Fibroblast of skin of scalp (primary cell): ENCODE measurements at places on chromosomes 5 and 9.
A peak's percentile ranks its signal among the peaks of the same experiment; 100 is the strongest.

GRCh38 chr9:10268531-10269485 lies 344.0 kb downstream of the PTPRD start:
- peak; percentile 18 for DNase-seq

DNA sequence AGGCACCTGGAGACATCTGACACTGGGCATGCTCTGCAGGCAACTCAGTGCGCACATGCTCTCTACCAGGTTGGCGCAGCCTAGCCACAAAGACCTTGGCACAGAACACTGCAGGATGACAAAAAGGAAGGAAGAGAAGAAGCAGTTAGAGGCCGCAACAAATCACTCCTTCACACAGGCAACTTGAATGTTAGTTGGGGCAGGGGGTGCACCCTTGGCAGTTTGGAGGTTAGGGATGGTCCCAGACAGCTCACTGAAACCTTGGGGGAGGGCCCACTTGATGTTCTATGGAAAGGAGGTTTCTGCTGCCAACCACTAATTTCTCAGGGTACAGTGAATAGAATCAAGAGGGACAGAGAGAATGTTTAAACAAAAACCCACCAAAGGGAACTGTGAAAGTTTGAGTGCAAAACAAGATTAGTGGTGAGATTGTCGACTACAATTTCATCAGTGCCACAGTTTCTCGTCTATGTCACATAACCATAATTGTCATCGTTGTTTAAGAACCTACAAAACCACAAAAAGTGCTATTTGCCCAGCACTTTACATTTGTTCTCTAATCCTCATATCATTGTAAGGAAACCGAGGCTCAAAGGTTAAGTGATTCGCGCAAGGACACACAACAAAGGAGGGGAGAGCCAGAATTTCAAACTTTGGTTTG lies 48.7 kb downstream of the FBXW11 start:
- DNase-seq: no peak

GRCh38 chr5:64019746-64020145 lies 57.5 kb upstream of the HTR1A start:
- no peak for DNase-seq

- DNase-seq: no peak
Observed at GRCh38 chr9:137968235-137968634, 90.7 kb downstream of the CACNA1B start.

DNA sequence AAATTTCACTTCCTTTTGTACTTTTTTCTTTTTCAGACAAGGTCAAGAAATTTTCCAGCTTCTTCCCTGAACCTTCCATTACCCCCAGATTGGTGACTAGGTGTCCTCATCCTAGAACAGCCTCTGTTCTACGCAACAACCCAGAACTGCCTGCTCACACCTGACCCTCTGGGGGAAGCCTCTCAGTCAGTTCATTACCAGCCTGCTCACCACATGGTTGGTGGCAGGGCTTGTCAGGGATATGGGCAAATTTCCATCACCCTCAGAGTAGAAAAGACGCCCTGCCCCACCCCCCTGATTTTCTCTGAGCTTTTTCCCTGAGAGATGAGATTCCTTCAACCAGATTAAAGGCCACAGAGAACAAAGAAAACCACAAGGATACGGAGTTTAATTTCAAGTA lies 5.3 kb upstream of the CFAP95 start:
- DNase-seq: no peak

DNA sequence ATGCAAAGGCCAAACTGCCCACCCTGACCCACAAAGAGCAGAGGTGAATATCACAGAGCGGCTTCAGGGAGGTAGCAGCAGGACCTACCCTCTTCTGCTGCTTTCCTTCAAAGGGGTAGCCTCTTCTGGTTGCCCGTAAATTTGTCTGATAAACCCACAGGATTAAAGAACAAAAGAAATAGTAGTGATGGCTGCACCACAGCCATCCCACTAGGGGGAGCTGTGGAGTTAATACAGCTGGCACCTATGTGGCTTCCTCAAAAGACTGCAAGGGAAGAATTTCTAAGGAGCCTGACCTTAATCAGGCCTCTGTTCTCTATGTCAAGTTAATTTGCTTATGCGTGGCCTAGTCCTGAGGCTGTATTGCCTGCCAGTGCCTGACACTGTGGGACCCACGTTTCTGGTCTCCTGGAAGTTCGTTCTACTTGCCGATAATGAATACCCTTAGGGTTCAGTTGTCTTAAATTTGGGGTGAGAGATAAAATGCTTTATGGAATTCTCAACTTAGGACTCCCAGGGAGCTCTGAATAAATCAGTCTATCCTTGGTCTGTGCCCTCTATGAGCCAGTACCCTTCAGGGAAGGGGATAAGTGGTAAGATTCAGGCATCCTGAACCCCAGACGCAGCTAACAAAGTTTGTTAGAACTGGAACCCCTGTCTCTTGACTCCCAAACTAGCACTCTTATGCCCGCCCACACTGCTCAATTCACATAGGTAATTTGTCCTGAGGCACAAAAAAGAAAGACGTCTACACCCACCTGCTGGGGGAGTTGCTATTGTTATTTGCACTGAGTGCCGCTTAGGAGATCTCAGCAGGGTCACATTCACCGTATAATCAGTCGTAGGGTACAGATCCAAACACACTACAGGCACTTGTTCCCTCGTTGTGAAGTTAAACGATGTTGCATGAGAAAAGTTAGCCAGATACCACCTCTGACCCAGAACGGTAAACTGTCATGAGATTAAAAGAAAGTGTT lies 77.1 kb downstream of the SUSD1 start:
- DNase-seq: peak; percentile 77
